ENCODE measurements at places on chromosomes 13 and 19.

DNA sequence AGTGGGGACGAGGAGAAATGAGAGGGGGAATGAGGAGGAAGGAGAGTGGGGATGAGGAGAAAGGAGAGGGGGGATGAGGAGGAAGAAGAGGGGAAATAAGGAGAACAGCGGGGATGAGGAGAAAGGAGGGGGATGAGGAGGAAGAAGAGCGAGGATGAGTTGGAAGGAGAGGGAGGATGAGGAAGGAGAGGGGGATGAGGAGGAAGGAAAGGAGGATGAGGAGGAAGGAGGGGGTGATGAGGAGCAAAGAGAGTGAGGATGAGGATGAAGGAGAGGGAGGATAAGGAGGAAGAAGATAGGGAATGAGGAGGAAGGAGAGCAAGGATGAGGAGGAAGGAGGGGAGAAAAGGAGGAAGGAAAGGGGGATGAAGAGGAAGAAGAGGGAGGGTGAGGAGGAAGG is 14.0 kb upstream of the VSTM2B start:
- DNase-seq: no peak

- DNase-seq: no peak
These were observed 59.2 kb downstream of the STK24 start for GRCh38 chr13:98517576-98518310.

DNA sequence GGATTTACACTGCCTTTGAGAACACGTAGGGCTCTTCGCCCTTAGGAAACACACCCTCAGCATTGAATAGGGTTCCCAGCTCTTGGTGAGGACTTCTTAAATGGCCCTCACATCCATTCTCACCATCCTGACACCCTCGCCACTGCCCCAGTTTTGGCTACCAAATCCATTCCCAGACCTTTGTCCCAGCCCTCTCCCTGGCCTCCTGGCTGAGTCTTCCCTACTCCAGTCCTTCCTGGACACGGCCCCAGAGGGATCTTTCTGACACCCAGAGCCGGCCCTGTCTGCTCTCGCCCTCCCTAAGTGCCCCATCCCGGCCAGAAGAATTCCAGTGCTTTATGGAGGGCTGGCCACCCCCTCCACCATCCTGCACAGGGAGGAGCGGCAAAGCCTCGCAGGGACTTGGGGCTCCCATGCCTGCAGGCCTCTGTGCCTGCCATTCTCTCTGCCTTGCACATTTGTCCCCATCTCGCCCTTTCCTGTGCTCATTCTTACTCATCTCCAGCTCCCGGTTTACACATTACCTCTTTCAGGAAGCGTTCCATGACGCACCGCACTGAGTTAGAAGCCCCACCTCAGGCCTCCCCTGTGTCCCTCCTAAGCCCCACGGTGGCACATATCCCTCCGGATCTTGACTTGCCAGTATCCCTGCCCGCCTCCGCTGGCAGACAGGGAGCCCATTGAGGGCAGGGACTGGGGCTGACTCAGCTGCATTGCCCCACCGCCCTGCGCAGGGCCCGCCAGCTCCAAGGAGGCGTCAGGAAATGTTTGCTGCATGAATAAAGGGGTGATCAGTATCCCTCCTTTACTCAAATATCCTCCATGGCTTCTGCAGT is 11.0 kb upstream of the KLK14 start:
- DNase-seq: no peak

GRCh38 chr19:43765109-43765876 is 10.5 kb upstream of the SMG9 start:
- DNase-seq: no peak

DNA sequence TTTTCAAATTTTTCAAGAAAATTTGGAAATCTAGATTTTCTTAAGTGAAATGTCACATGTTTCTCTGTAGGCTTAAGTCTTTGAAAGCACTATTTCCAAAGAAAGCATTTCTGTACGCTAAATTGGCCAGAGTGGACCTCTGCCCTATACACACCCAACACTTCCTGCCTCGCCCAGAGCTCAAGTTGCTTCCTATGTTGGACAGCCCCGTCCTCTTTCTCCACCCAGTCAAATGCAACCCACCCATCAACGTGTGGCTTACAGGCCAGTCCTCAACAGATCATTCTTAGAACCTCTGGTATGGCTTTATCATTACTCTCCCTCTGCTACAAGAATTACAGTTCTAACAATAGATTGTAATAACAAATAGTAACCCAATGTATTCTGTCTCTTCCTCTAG is 24.2 kb downstream of the KLF12 start:
- no peak for DNase-seq

DNA sequence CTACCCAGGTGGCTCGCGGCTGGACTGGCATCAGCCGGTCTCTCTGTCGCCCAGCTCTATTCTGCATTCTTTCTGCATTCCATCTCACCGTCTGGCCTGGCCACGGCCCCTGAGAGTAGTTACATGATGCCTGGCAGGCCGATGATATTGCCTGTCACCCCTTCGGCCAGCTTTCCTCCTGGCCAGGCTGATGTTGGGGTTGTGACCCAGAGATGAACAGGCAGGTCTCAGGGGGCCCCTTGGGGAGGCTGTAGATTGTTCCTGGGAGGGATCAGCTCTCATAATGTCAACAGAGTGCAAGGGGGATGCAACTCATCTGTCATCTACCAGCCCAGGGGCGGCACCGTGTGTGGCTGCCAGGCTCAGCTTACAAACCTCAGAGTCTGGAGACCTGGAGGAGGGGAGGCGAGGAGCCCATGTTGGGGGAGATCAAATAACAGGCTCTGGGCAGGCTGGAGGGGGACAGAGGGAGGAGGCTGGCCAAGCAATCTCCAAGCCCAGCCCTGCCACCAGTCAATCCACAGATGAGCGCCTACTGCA is 13.6 kb upstream of the FBXO17 start:
- DNase-seq: no peak
